ENCODE measurements at places on chromosomes 4 and X. TPM values are rescaled to one million over a fixed set of nuclear protein-coding genes. Genes with fewer than 3 reads are reported as not detected.

- DNase-seq: no peak
- H3K27ac ChIP-seq: no peak overlapping the region
- no peaks in the 10 kb centered on the region for H3K27me3 ChIP-seq
- peaks cover 2% of the 10 kb centered on the region for H3K4me1 ChIP-seq
- no peak overlapping the region for H3K4me3 ChIP-seq
Observed at GRCh38 chrX:44025555-44025954, 52.4 kb upstream of the NDP start.

- DNase-seq: no peak
- no peaks in the 10 kb centered on the region for H3K36me3 ChIP-seq
- H3K27me3 ChIP-seq: no peaks in the 10 kb centered on the region
- no peak overlapping the region for H3K4me3 ChIP-seq
Observed at GRCh38 chr4:78634011-78634664, 82.6 kb downstream of the ANXA3 start.

DNA sequence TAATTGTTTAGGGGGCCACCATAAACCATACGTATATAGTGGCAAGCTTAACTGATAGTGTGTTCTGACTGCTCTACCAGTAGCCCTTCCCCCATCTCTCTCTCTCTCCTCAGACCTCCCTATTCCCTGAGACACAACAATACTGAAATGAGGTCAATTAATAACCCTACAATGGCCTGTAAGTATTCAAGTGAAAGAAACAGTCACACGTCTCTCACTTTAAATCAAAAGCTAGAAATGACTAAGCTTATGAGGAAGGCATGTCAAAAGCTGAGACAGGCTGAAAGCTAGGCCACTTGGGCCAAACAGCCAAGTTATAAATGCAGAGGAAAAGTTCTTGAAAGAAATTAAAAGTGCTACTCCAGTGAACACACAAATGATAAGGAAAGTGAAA lies 78.0 kb downstream of the PRDM5 start:
- H3K4me1 ChIP-seq: peaks cover 8% of the 10 kb centered on the region
- peak; percentile 31 for DNase-seq
- H3K36me3 ChIP-seq: no peaks in the 10 kb centered on the region
- H3K4me3 ChIP-seq: no peak overlapping the region
- H3K27me3 ChIP-seq: no peaks in the 10 kb centered on the region

DNA sequence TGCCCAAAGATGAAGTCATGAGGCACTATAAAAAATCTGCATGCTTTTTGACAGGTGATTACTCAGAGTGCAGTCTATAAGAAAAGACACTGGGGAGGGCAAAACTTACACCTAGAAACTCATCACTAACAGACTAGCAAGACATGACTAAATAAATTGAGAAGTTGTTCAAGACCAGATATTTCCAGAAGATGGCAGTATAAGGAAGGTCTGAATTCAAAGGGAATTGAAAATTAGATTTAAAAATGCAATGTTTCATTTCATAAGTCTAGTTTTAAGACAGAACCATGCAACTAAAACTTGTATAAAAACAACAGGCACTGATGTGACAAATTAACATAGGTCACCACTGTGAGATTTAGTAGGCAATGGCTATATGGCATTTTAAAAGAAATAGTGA lies 232.5 kb upstream of the POF1B start:
- no peak overlapping the region for H3K27ac ChIP-seq
- DNase-seq: no peak
- H3K4me3 ChIP-seq: no peak overlapping the region
- no peaks in the 10 kb centered on the region for H3K36me3 ChIP-seq
- no peaks in the 10 kb centered on the region for H3K4me1 ChIP-seq

DNA sequence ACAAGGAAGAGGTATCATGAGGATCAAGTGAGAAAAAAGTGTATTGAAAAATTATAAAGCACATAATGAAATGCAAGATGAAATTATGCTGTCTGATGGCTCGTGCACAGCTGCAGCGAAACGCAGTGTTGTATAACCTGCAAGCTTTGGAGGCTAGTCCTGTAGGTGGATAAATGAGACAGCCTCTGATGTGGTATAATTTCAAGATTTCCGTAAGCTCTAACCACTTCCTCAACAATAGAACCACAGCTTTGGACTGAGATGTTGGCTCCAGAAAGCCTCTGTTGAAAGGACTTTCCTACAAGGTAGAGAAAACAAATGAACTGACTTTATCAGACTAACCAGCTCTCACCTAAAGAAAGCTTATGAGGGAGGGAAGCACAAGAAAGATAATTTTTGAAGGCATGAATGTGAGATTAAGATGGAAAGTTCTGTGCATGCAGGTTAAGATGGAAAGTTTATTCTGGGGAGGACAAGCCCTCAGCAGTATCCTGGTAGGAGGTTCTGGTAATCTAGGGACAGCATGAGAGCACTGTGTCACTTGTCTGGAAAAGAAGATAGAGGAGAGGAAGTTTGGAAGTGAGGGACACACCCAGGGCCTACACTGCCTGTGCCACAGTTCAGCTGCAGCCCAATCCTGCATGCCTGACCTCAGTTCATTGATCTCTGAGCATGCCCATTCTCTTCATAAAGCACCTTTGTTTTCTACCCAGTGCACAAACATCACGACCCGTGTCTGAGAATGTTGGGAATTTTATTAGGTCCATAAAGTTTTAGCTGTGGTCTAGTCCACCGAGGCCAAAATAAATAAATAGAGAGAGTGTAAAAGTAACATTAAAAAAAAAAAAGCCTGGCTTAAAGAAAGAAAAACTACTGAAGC lies 161.5 kb upstream of the SFRP2 start:
- H3K4me1 ChIP-seq: peaks cover 18% of the 10 kb centered on the region
- peaks cover 3% of the 10 kb centered on the region for H3K36me3 ChIP-seq
- H3K4me3 ChIP-seq: no peak overlapping the region
- peak; percentile 31 for DNase-seq

The AMBN gene
- total RNA-seq: not detected
